Neural cell (in vitro differentiated cells): ENCODE measurements at places on chromosomes 2 and 18. TPM values are rescaled to one million over a fixed set of nuclear protein-coding genes. Genes with fewer than 3 reads are reported as not detected.

The MC2R gene
- not detected in 2 replicates for polyA plus RNA-seq

The NEUROD1 gene
- not detected in 2 replicates for polyA plus RNA-seq

The PDE11A gene
- 0.14 and 0.89 TPM in 2 replicates for polyA plus RNA-seq

The TNP1 gene
- not detected in 2 replicates for polyA plus RNA-seq

The HOXD13 gene
- polyA plus RNA-seq = not detected in 2 replicates

The HNMT gene
- 0.40 TPM in 1 of 2 replicates, not detected in the other for polyA plus RNA-seq

The SMC6 gene
- polyA plus RNA-seq = 17.4 and 20.1 TPM in 2 replicates

The KCNF1 gene
- 11.4 and 12.9 TPM in 2 replicates for polyA plus RNA-seq

The AOX1 gene
- polyA plus RNA-seq = not detected in 2 replicates
